GF-D8 (cell line): ENCODE measurements at places on chromosomes 1 and 21.

- DNase-seq: no peak
Measured at GRCh38 chr1:243275316-243275715, 19.5 kb downstream of the SDCCAG8 start.

GRCh38 chr1:223486932-223487886 lies 94.0 kb downstream of the CCDC185 start:
- DNase-seq: no peak

- no peak for DNase-seq
Measured at GRCh38 chr21:46661211-46661625, 25.7 kb downstream of the PRMT2 start.

DNA sequence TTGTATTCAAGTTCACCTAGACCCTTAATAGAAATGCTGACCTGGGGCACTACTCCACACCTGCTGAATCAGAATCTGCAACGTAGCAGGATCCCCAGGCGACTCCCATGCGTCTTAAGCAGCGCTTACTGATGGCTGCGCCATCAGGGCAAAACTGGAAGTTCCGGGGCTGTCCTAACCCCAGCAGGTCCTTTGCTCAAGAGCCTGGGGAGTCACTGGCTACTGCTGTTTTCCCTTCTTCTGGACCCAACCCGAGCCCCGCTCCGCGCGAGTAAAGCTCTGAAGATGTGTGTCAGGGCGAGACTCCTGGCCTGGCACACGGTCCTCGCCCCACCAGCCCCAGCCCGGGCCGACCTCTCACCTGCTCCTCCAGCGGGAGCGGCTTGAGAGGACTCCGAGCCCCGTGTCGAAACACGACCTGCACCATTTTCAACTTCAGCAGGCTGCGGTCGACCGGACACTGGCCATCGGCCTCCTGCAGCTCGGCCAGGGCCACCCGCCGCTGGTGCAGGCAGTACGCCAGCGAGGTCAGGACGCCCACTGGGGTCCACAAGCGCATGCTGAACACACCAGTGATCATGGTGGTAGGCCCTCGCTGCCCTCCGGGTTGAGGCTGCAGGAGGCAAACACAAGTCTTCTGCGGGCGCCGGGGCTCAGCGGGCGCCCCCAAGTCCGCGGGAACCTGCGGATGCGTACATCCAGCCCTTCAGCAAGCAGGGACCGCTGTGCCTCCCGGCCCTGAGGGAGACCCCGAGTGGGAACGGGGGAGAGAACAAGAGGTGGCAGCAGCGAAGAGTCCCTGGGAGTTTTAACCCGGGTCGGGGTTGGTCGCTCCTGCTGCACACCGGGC lies 630 bp downstream of the ACP6 start:
- DNase-seq: no peak

- DNase-seq: no peak
Measured at GRCh38 chr1:65002156-65002507, 35.8 kb upstream of the JAK1 start.

DNA sequence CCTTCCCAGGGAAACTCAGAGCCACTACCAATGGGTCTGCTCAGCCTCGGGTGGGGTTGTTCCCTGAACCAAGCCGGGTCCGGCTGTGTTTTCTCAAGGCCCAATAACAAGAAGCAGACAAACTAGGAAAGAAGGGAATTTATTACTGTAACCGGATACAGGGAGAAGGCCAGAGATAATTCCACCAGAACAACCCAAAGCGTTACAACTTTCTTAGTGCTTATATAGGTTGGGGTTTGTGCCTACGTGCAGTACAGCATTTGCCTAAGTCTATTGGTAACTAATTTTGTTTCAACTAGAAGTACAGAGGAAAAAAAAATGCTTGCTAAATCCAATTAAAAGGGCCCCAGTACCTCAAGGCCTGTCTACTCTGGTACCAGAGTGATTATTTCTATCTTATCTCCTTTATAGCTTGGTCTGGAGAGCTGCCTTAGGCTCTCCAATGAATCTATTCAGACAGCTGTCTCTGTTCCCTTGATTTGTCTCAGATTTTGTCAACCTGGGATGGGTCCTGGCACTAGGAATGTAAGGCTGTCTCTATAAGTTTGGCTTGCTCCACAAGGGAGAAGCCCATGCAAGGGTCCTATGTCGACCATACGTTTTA lies 57.3 kb upstream of the CCDC190 start:
- no peak for DNase-seq

DNA sequence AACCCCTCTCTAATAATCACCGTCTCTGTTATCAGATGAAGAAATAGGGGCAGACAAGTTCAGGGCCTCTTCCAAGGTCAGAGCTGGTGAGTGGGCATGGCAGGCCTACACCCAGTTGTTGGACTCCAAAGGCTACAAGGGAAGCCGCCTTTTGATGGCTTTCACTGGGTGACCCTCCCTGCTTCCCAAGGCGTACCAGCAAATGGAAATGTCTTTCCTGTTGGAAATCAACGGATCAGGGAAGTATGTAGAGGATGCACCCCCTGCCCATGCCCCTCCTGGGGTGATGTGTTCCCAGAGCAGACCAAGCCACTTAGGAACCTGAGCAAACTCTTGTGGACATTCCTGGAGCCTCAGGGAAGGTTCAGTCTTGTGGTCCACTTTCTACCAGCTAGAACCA lies 47.4 kb downstream of the LGR6 start:
- DNase-seq: no peak

GRCh38 chr1:14704846-14705245 lies 106.4 kb downstream of the KAZN start:
- DNase-seq: no peak
